ENCODE measurements at places on chromosomes 4 and X. TPM values are rescaled to one million over a fixed set of nuclear protein-coding genes. Genes with fewer than 3 reads are reported as not detected.

GRCh38 chr4:167233685-167234315, 494 bp downstream of the SPOCK3 start:
- peak; percentile 72 for DNase-seq

The TNMD gene
- not detected for total RNA-seq

DNA sequence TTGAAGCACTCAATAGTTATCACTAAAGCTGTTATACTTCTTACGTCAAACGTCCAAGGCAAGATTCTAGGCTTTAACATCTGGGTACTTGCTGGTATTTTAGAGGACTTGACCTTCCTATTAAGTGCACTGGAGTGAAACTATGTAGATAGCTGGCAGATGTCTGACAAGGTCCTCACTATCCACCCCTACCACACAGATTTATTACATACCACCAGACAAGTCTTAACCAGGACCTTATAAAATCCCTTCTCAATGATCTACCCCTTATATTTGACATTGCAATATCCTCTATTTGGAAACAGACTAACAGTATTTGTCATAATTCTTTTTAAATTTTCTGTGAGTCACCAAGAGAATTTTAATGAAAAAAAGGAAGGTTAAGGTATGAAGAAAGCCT, 78.8 kb downstream of the PDGFC start:
- DNase-seq, result no peak

DNA sequence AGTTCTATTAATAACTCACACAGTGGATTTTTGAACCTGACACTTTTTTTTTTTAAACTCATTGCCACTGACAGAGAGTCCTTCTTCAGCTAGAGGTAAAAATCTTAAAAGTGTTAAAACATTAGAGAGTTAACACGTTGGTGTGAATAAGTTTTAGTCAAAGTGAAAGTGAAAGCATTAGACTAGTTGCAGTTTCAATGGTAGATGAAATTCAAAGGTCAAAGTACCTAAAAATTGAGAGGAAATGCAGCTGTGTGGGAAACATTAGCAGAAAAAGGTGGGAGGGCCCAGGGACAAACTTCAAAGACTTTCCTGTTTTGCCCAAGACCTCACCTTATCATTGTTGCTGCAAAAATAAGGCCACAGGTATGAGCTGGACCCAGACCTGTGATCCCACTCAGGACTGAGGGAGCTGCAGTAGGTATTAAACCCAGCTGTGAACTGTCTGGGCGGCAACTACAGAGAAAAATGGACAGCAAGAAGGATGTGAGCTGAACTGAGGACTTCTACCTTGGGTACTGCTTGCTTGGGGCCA, 17.6 kb upstream of the GABRA4 start:
- DNase-seq, result no peak

The HEPH gene
- total RNA-seq, result under 0.01 TPM

DNA sequence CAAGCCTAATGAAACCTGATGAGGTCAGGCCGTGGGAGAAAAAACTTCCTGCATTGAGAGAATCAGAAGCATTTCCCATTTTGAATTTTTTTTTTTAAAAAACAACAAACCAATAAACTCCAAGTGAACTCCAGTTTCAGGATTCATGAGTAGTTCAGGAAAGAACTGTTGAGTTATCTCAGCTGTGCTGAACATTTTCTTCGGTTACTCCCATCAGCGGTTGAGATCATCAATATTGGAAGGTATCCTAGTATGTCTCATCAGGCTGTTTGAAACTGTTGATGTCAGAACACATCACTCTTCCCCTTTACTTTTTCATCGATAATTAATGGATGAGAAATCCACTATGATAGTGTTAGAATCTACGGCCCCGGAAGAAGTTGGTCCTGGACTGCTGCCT, 82.4 kb upstream of the ADGRG2 start:
- no peak for DNase-seq

GRCh38 chr4:103054030-103054429, 22.5 kb downstream of the SLC9B2 start:
- no peak for DNase-seq

DNA sequence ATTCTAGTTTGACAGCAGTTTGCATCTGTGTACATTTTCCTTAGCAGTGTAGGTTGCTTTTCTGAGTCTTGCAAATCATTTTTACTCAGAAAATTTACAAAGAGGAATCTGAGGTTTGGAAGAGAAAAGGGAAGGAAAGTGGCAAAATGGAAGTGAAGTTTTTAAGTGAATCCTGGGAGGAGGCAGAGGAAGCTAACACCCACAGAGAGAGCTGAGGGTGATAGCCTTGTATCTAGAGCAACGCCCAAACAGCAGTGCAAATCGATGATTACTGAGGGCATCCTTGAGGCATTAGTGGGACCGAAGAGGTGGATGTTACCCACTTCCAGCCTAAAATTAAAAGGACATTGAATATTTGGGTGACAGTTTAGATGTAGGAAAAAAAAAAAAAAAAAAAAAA, 31.8 kb downstream of the KLF3 start:
- no peak for DNase-seq

- peak; percentile 43 for DNase-seq
These were observed 5.0 kb upstream of the TSPAN5 start for GRCh38 chr4:98663226-98664006.

The AR gene
- 8.6 TPM for total RNA-seq

DNA sequence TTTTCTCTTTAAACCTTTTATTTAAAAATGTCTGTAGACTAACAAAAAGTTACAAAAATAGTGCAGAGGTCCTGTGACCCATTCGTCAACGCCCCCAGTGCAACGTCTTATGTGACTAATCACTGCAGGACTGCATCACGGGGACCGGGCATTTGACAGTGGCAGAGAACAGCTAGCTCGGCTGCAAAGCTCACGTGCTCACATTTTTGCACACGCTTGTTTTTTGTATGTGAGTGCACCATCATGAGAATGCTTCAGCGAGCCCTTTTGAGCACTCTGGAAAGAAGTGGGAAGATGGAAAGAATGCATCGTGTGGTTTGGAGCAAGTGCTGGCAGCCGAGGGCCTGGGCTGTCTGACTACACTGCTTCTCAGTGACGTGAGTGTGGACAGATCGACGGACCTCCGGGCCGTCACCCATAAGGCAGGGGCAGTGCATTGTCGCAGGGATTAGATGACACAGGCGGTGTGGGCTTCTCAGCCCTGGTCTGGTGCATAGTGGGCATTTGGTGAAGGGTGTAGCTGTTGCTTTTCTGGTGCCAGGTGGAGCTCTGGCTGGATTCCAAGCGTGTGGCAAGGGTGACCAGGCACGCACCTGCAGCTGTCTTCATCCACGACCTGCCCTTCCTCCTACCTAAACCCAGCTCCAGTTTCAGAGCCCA, 17.7 kb downstream of the SPON2 start:
- no peak for DNase-seq

- no peak for DNase-seq
These were observed 63.7 kb upstream of the ARSJ start for GRCh38 chr4:114043116-114043515.

GRCh38 chr4:108433832-108434231, 186.5 kb upstream of the RPL34 start:
- DNase-seq, result peak; percentile 36

All from hematopoietic multipotent progenitor cell (in vitro differentiated cells).